Stimulated activated CD8-positive, alpha-beta memory T cell treated with anti-CD3 and anti-CD28 coated beads, Interleukin-4, amount 100 ng/mL, for 48 hours (primary cell): ENCODE measurements at places on chromosomes 12 and 14.

- DNase-seq = no peak
Observed at GRCh38 chr14:106021832-106022231, 495.4 kb downstream of the TMEM121 start.

- DNase-seq = no peak
Observed at GRCh38 chr14:99309220-99309766, 37.3 kb upstream of the BCL11B start.

DNA sequence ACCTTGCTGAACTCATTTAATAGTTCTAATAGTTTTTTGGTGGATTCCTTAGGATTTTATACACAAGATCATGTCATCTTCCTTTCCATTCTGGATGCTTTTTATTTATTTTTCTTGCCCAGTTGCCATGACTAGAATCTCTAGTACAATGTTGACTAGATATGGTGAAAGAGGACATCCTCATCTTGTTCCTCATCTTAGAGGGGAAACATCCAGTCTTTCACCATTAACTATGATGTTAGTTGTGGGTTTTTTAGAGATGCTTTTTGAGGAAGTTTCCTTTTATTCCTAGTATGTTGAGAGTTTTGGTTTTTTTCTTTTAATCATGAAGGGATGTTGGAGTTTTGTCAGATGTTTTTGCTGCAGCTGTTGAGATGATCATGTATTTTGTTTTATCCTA is 8.7 kb downstream of the ANKRD13A start:
- no peak for DNase-seq

- no peak for DNase-seq
Observed at GRCh38 chr12:130904064-130904463, 32.2 kb downstream of the RAN start.

DNA sequence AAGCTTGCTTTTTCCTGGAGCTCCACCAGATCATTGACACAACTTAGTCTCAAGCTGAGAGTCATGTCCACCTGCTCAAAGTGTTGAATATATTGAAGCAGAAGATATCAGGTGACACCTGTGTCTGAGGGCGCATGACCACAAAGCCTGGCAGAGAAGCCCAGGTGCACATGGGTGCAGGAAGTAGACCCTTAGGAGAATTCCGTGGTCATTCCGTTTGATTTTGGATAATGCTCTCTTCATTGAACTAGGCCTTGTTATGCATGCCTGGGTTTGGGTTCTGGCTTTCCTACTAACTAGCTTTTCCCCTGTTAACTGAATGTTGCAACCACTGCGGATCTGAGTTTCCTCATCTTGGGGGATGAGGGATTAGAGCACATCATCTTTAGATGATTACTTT is 7.1 kb downstream of the ARHGDIB start:
- DNase-seq = no peak

- peak; percentile 32 for DNase-seq
Observed at GRCh38 chr12:46585854-46586621, 213.5 kb upstream of the SLC38A2 start.

DNA sequence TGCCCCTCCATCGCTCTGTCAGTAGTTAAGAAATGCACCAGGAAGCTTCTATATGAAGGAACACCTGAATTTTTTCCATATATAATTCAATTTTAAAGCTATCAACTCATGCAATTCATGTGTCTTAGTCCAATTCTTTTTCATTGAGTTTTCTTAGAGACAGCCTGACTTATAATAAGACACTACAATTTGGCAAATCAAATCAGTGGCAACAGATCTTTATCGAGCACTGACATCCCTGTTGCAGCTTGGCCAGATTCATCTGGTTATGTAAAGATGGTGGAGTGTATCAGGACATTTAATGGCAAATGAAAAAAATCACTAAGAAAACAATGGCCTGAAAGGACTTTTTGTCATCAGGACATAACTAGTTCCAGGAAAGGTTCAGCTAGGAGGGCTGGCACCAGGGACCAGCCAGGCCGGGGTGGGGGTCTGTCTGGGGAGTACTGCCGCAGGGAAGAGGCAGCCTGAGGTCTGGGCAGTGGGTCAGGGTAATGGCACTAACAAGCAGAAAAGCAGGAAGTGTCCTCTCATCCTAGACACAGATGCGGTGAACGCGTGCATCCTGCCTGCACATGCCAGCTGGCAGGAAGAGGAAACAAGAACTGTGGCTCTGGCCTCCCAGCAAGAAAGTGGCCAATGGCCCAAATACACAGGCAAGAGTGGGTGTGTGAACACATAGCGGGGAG is 100.5 kb upstream of the LMNTD1 start:
- no peak for DNase-seq

GRCh38 chr14:55077170-55078151 is 26.0 kb downstream of the MAPK1IP1L start:
- no peak for DNase-seq

- DNase-seq = no peak
Observed at GRCh38 chr12:14883686-14884085, 2.0 kb downstream of the MGP start.

- DNase-seq = no peak
Observed at GRCh38 chr14:24353559-24354481, 14.0 kb upstream of the RIPK3 start.
